Stimulated activated CD8-positive, alpha-beta memory T cell treated with anti-CD3 and anti-CD28 coated beads, Interleukin-7, amount 100 ng/mL, for 24 hours (primary cell): ENCODE measurements at places on chromosomes 4 and X.
A peak's percentile ranks its signal among the peaks of the same experiment; 100 is the strongest.

GRCh38 chr4:15753786-15754185, 24.3 kb upstream of the CD38 start:
- no peak for DNase-seq

- no peak for DNase-seq
These were observed 12.8 kb downstream of the AIMP1 start for GRCh38 chr4:106329041-106329618.

GRCh38 chr4:16626945-16627344, 271.5 kb downstream of the LDB2 start:
- DNase-seq = no peak

- DNase-seq = no peak
These were observed 61.4 kb downstream of the KLHL4 start for GRCh38 chrX:87578978-87579377.

GRCh38 chr4:153222707-153223426, 18.6 kb downstream of the TRIM2 start:
- no peak for DNase-seq

DNA sequence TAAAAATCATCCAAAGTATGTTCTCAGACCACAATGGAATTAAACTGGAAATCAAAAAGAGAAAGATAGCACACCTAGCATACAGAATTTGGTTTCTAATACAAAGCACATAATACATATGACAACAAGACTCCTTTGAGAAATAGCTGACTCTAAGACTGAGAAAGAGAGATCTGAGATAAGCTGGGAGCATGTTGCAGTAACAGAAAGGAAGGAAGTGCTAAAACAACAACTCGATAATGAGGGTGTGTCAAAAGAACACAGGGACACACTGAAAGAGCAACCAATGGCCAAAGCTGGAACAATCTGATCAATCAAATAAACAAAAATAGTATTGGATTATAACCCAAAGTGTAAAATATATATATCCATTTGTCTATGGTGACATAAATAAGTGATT, 586.6 kb downstream of the C4orf33 start:
- DNase-seq = no peak

GRCh38 chrX:36684053-36684452, 324.1 kb upstream of the FAM47C start:
- DNase-seq = no peak

- DNase-seq = no peak
These were observed 2.5 kb upstream of the PPM1K start for GRCh38 chr4:88286897-88287296.

GRCh38 chr4:52212702-52213101, 161.6 kb downstream of the SPATA18 start:
- no peak for DNase-seq

DNA sequence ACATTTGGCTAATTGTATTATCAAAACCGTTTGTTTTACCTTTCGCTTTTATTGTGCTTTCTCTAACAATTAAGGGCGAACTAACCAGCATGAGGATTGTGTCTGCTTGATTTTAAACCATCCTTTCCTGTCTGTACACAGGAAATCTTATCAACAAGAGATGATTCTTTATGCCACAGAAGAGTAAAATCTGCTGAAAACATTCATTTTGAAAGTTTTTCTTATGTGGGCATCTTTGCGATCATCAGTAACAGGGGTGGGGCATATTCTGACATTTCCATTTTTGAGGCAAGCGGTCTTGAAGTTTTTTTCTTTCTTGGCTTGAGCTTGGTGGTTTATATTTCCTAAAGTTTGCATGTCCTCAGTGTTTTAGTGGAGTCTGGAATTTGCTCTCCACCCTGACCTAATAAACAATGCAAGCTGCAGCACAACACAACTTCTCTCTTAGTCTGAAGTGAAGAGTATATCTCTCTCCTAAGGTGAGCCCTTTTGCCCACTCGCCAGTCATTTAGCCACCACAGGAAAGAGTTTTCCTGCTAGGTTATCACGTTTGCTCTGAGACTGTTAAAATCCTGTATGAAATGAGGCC, 26.6 kb downstream of the NFKB1 start:
- DNase-seq = no peak

- no peak for DNase-seq
These were observed 112.4 kb downstream of the ADGRL3 start for GRCh38 chr4:61312526-61312925.

- no peak for DNase-seq
These were observed 24.2 kb upstream of the VSIG1 start for GRCh38 chrX:108020631-108021030.

DNA sequence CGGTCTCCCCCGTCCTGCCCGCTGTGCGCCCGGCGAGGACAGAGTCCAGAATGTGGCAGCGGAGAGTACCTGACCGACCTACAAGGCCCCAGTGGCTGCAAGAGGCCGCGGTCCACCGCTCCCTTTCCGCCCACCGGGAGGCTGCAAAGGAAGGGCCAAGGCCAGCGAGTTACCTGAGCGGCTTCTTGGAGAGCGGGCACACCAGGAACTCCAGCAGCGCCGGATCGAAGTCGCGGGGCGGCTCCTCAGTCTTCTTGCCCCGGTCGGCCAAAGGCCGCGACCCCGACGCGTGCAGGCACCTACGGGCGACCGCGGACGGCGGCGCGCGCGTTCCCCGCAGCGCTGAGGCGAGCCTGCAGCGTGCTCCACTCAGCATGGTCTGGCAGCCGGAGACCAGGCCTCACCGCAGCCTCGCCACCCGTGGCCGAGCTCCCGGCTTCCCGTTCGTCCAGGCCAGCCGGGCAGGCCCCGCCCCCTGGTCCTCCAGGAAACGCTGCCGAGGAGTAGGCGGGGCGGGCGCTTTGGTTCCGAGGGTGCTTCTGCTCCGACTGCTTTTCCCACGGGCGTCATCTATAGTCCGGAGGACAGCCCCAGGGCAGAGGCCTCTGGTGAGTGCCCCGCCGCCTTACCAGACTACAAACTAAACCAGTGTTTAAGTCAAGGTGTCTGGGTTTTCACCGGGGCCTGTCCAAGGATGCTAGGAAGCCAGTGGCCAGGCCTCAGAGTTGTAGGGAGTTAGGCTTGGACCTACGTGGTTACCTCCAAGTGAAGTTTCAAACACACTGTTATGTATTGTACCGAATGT, at the start of gene PYURF:
Gene PYURF (minus strand): TSS at position 452 of the 805 bp plus-strand sequence. CDS start 76 bp downstream, at position 376.
- peak; percentile 65 for DNase-seq

DNA sequence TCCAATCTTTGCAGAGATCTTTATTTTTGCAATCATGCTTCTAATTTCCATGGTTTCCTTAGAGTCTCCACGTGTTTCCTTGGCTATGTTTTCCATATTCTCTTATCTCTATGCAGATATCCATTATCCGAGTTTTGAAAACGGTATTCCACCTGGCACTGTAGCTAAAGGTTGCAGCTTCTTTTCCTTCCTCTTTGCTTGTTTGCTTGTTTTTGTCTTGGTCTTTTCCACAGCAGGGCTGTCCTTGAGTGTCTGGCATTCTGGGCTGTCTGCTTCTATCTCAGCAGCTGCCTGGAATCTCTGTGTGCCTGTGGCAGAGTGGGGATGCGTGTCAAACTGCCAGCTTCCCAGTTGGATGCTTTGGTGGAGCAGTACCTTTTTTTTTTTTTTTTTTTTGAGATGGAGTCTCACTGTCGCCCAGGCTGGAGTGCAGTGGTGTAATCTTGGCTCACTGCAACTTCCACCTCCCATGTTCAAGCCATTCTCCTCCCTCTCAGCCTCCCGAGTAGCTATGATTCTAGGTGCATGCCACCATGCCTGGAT, 46.9 kb downstream of the WFS1 start:
- no peak for DNase-seq

- no peak for DNase-seq
These were observed 123.3 kb downstream of the EPHA5 start for GRCh38 chr4:65546882-65547416.

DNA sequence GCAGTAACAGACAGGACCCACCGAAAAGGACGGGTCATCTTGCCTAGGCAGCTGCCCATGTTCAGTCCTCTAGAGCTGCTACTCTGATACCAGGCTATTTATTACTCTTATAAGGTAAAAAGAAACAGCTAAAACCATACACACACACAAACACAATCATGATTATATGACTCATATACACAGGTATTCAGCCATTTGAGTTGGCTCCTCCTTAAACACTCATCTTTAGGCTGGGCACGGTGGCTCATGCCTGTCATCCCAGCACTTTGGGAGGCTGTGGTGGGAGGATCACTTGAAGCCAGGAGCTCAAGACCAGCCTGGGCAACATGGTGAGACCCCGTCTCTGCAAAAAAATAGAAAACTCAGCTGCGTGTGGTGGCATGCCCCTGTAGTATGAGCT, 76.6 kb downstream of the F11 start:
- no peak for DNase-seq

- DNase-seq = no peak
These were observed 266.0 kb upstream of the IL1RAPL1 start for GRCh38 chrX:28321286-28321685.

GRCh38 chr4:1466034-1466862, 60.0 kb upstream of the NKX1-1 start:
- no peak for DNase-seq

GRCh38 chrX:15437724-15438123, 53.5 kb upstream of the VEGFD start:
- no peak for DNase-seq

- no peak for DNase-seq
These were observed 60.4 kb downstream of the CLCN4 start for GRCh38 chrX:10217198-10217597.
